ENCODE measurements at places on chromosomes 2 and 18.

- DNase-seq = no peak
Measured at GRCh38 chr2:223922308-223922707, 22.8 kb downstream of the WDFY1 start.

DNA sequence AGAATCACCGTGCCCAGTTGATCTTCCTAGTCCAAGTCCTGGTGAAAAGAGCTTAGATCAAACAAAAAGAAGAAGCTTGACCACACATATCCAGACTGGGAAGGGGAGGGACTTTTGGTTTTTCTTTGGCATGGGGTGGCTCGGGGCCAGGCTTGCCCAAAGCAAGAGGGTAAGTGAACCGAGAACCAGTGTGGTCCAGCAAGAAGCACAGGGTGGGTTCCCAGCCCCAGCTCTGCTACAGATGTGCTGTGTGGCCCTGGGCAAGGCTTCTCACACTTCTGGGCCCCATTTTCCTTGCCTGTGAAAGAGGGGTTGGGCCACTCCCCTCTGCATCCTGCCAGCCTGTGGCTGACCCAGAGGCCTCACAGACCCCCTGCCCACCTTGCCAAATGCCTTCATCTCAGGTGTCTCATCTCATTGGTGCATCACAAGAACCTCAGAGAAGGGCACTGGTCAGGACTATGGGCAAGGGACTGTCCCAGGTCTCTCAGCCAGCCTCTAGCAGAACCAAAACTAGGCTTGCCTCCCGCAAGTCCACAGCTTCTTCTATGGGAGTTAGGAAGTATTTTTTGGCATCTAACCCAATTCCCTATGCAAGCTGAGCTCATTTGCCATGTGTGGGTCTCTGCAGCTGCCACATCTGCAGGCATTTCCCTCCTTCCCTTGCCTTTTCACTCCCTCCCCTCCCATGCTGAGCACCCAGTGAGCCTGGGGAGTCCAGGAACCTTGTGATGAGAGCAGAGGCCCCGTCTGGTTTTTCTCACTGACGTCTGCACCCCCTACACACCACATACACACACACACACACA lies 6.9 kb downstream of the ATP6V1B1 start:
- no peak for DNase-seq

DNA sequence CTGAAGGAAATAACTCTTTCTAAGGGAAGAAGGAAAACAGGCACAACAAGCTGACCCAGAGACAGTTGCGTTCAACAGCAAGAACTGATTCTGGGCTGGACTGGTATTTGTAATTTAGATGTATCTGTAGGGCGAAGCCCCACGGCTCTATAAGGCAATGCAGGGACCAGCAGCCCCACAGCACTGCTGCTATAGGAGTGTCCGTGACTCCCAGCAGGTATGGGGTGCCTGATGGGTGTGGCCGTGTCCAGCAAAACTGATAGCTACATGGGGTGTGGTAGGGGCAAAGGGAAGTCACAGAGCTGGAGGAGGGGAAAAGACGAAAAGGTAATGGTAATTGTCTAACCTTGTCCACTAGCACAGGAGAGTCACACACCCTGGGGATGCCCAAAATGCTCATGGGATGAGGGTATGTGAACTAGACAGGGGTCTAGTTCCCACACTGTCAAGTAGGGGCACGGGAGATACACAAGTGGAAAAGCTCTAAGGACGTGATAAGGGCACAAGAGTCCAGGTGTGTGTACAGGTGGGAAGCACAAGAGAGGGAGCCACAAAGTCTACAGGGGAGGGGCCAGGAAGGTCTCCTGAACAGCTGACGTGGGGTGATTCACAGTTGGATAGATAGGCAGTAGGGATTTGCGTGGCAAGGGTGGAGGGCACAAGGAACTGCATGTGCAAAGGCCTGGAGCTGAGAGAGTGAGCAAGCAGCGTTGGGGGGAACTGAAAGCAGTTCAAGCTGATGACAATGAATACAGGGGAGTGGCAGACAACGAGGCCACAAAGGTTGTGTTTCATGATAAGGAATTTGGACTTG lies 48.5 kb upstream of the ASPRV1 start:
- DNase-seq = no peak

- no peak for DNase-seq
Measured at GRCh38 chr2:226716126-226716525, 83.5 kb downstream of the IRS1 start.

DNA sequence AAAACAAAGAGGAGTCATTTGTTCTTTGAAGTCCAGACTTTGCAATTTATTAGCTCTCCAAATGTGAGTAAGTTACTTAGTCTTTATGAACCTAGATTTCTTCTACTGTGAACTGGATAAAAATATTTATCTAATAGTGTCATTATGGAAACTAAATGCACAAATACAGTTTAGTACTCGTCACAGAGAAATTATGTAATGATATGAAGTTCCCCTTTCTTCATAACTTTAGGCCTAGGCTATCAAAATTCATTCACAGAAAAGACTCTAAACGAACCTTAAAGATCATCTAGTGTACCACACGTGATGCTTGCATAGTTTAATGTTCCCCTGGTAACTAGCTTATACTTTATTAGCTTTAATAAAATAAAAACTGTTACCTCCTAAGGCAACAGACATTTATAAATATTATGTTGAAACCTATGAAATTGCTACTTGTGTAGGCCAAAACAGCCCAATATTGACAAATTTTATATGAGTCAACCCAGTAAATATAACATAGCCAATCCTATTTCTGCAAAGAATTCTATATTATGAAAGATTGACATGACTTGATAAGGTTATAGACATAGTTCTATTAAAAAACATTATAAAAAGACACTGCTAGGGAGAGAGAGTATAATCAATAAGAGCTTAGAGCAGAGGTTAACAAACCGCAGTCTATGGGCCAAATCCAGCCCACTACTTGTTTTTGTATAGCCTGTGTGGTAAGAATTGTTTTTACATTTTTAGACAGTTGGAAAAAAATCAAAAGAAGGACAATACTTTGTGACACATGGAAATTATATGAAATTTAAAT lies 44.9 kb upstream of the ITPRID2 start:
- DNase-seq = no peak

GRCh38 chr18:75230163-75231052 lies 19.8 kb downstream of the TSHZ1 start:
- no peak for DNase-seq

DNA sequence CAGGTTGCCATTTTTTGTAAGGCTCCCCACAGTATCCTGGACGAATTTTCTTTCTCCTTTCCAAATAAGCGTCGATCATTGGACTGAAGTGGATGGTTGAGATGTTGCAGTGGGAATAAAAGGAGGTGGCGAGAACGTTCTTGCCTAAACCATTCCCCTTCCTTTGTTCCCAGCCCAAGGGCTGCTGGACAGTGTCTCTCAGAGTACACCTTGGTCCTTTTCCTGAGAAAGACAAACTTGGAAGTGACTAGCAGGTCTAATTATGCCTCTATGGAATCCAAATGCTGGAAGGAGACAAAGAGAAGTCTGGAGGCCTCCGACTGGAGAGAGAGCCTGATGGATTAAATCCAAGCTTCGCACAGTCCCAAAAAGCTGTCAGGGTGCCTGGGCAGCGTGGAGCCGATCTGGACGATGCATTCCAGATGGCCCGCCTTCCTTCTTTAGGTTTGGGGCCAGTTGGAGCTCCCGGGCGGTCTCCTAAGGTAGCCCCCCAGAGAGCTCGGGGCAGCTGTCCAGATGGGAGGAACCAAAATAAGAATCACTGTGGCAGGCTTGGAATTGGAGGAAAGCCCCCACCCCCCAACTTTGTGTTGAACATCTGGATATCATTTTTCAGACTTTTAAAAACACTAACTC lies 186.8 kb downstream of the TMEM247 start:
- DNase-seq = no peak

DNA sequence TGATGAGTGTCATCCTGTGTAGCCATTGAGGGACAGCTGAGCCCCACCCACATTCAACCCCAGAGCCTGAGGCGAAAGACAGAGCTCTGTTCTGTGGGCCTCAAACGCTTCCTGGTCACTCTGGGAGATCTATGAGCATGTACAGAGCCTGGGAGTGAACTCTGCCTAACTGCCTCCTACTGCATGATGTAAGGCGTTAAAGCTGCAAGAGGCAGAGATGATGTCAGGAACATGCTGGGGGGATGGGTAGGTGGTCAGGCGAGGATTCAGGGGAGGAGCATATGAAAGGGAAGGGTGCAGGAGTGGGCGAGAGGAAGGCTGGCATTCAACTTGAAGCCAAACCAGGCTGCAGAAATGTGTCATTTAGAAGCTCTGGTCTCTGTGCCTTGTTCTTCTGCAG lies 181.0 kb downstream of the TFCP2L1 start:
- DNase-seq = no peak

DNA sequence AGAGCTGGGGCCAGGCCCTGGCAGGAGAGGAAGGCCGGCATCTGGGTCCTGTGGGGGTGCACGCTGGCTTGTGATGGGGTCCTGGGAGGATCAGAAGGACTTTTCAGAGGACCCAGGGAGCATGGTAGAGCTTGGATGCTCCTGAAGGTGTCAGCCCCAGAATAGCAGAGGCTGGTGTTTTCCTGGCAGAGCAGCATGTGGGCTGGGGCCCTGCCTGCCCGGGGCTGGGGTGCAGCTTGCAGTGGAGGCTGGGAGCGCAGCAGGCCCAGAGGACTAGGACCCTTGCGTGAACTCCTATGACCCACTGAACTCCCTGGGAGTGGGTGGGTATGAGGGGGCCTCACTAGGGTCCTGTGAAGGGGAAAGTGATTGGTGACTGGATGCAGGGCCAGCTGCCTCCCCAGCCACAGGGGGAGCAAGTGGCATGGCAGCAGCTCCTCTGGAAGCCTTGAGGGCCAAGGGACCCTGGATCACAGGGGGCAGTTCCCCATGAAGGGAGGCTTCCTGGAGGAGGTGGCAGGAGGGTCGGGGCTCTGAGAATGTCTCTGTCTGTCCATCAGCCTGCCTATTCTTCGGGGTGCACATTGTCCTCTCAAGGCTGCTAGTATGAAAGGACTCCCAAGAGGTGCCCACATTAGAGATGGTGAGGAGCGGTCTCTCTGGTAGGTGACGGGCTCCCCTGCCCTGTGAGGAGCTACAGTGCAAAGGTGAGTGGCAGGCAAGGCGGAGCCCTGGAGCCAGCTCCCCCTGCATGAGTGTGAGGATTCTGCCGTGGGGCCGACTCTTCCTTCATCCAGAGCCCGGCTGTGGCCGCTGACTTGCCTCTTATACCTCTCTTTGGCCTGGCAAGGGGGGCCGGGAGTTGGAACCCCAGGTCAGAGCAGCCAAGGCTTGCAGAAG lies 249.0 kb downstream of the DYSF start:
- DNase-seq = no peak

DNA sequence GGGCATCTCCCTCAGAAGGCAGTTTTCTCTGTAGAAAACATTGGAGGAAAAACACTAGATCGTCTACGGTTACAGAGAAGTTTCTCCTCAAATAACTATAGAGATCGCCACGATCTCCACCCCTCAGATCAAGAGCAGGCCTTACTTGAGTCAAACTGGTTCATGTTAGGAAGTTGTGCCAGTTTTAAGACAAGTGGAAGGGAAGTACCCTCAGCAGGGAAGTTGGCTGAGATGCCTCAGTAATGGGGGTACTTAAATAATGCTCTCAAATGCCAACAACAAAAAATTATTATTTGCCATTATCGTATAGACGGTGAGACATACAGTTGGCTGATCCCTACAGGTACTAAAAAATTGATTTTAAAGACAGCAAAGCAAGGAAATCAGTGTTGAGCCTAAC lies 8.2 kb upstream of the SMAD7 start:
- DNase-seq = no peak

GRCh38 chr2:120452945-120453634 lies 107.2 kb downstream of the INHBB start:
- DNase-seq = no peak

DNA sequence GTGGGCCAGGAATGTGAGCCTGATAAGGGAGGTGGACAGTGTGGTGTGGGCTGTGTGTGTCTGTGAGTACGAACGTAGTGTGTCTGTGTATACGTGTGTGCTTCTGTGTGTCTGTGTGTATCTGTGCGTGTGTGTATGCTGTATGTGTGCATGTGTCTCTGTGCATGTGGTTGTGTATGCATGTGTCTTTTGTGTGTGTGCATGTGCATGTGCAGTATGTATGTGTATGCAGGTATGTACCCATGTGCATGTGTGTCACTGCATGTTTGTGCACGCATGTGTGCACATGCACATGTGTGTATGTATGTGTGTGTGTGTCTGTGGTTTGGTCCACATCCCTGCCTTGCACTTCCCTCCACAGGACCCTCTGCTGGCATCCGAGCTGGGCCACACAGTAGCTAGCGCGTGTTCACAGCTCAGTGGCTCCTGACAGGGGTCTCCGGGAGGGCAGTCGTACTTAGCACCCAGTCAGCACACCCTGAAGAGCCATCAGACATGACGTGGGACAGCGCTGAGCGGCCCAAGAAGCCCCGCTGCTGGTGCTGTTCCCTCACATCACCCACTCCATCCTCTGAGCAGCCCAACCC lies 114.3 kb downstream of the CELF4 start:
- no peak for DNase-seq

DNA sequence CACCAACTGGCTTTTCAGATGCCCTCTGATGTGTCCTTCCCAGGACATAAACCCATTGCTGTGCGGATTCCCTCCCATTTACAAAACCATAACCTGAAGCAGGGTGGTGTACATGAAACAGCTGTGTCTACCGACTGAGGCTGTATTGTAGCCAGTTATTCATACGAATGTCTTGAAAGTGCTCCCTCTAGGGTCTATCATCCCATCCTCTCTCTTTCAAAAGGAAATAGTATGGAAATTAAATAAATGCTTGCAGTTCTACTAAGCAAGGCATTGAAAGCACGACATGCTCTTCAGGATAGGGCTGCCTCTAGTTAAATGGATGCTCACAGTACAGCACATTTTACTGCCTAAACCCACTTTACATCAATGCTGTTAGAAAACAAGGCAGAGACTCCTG lies 112.2 kb upstream of the PXDN start:
- no peak for DNase-seq

GRCh38 chr18:78293940-78294541 lies 685.6 kb upstream of the SALL3 start:
- no peak for DNase-seq

- no peak for DNase-seq
Measured at GRCh38 chr2:197165020-197165419, 145.6 kb downstream of the ANKRD44 start.

GRCh38 chr2:225771701-225772100 lies 372.2 kb downstream of the NYAP2 start:
- no peak for DNase-seq

DNA sequence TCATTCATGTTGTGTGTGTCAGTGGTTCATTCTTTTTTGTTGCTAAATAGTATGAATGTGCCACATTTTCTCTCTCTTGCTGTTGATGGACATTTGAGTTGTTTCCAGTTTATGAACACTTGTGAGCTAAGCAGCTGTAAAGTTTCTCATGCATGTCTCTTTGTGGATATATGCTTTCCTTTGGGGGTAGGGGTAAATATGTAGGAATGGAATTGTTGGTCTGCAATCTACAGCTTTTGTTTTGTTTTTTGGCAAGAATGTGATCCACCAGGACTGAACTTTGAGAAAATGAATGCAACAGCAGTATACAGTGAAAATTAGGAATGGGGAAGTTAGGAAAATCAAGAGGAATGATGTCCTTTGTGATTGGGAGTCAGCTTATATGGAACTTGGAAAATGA lies 226.3 kb downstream of the CDCA7 start:
- no peak for DNase-seq

DNA sequence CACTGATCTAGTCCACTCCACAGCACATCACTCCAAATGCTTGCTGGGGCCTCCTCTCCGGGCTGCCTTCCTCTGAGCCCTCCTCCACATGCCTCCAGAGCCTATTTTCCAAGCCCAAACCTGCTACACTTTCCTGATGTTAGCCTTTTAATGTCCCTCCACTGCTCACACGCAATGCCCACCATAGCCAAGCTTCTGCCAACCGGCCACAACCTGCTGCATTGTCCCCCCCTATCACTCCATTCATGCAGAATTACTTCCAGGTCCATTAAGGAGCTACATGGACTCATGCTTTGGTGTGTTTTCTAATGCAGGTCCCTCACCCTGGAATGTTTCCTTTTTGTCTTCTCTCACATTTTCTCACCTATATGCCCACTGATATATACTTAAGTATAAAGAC lies 129.3 kb downstream of the MARCHF4 start:
- DNase-seq = no peak
